Lung microvascular endothelial cell (primary cell): ENCODE measurements at places on chromosomes 5 and 9. TPM values are rescaled to one million over a fixed set of nuclear protein-coding genes. Genes with fewer than 3 reads are reported as not detected.

The TMEM161B gene
- total RNA-seq, result 6.1 and 7.1 TPM in 2 replicates

The DOLK gene
- 22.0 and 40.9 TPM in 2 replicates for total RNA-seq

The UQCRQ gene
- 91.5 and 111 TPM in 2 replicates for total RNA-seq

The SCGB3A2 gene
- not detected in 2 replicates for total RNA-seq

The EPB41L4B gene
- total RNA-seq, result 0.20 and 0.44 TPM in 2 replicates

The KCNT1 gene
- total RNA-seq, result under 0.01 TPM in 1 of 2 replicates, not detected in the other

The CER1 gene
- total RNA-seq, result not detected in 2 replicates

The TMC1 gene
- total RNA-seq, result 0.20 and 0.22 TPM in 2 replicates
